ENCODE measurements at places on chromosomes 2 and 18.

- no peak for DNase-seq
These were observed 46.5 kb downstream of the RNF144A start for GRCh38 chr2:6963727-6964126.

- DNase-seq, result no peak
These were observed 193.1 kb downstream of the L3MBTL4 start for GRCh38 chr18:6221602-6222014.

DNA sequence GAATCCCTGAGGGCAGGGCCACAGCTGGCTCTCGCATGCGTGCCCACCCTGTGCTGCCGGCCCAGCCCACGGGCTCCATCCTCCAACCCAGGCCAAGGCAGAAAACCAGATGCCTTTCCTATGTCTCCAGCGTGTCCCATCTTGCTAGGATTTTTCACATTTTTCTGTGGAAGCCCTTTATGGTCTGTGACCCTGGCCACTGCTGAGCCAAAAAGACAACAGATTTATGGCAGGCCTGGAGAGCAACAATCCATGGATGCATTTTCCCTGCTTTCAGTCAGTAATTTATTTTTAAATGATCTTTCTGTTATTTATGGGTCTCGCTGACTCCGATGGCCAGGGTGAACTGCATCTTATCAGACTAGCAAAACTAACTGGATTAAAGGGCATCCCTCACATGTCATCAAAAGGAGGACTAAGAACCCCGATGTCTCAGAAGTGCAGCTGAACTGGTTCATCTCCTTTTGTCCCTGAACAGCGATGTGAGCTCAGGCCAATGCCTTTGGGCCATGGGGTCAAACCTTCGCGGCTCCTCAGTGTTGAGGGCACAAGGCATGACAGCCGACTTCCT is 346.0 kb downstream of the CYRIA start:
- DNase-seq, result no peak

DNA sequence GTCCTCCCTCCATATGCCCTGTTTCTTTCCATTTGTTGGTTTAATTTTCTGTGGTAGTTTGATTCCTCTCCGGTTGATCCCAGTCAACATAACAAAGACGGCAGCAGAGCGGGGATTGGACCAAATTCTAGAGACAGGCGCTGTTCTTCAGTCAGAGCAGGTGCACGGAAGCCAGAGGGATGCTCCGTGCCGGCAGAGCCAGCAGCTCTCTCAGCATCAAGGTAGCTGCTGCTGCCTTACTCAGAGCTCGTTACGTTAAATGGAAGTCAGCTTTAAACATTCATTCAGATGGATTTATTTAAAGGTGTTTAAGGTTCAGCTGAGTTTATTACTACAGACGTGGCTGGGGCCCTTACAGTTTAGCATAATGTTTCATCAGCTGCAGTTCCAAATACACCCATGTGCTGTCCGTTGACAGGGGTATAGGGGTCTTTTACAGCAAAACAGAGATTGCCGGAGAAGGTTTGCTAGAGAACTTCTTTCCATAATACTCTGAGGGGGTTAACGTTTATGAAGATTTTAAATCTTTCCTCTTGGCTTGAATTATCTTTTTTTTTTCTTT is 497.2 kb upstream of the PIK3C3 start:
- DNase-seq, result no peak

DNA sequence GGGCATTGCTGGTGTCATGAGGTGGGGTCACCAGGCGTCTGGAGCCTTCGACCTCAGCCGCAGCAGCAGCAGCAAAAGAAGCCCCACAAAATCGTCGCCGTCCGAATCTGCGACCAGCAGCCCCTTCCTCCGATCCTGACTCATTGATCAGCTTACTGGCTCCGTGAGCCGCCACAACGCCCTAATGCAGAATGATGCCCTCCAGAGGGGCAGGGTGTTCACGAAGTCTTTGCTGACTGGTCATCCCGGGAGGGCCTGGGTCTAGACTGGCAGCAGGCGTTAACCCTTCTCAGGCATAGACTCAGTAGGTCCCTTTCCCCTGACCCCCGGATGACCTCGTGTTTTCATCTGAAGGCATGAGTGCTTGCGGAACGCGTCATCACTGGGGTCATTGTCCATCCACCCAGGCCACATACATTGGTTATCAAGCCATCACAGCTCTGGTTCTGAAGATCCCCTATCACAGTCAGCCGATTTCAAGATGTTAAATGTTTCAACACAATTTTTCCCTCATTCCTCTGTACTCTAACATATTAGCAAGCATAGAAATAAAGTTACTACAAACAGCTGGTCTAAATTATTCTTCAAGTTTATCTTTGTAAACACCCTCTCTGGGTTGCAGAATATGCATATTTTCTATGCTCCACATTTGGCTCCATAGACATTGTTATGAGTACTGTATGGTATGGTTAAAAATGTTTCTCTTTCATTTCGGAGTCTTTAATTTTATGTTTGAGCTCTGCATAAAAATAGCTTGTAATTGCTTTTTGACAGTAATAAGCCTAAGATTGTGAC is 83.3 kb upstream of the SALL3 start:
- DNase-seq, result no peak

All from inflammatory macrophage treated with lipopolysaccharide for 4 hours (primary cell).